ENCODE measurements at places on chromosomes 3 and 15.

DNA sequence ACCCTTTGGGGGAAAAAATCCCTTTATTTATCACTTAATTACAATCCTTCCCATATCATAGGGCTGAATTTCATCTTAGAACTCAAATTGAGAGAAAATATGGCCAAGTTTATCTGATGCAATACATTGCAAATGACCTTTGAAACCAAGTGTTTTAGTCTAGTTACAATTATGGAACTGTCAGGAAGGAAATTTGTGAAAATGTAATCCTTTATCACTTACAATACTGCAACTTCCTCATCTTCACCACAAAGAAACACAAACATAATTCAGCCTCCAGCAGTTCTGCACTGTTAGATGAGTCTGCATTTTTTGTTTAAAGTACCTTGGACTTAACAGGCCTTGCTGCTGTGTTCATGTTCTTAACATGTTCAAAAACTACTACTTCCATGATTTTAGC is 4.6 kb downstream of the CCPG1 start:
- DNase-seq: no peak

- no peak for DNase-seq
Measured at GRCh38 chr15:63491116-63491827, 13.1 kb upstream of the USP3 start.

DNA sequence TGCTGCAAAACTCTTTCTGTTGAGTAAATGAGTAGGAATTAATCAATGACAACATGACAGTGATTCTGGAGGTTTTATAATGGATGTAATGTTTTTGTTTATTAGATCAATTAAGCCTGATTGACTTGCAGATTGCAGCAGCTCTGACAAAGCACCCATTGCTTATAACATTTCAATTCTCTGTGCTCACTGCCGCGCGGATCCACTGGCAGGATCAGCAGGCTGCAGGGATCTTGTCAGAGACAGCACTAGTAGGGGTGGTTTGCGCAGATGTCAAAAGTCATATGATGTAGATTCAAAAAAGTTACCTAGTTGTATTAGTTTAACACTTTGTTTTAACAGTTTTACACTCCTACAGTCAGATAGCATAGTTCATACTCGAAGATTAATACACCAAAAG is 93.4 kb downstream of the MBNL1 start:
- DNase-seq: no peak

DNA sequence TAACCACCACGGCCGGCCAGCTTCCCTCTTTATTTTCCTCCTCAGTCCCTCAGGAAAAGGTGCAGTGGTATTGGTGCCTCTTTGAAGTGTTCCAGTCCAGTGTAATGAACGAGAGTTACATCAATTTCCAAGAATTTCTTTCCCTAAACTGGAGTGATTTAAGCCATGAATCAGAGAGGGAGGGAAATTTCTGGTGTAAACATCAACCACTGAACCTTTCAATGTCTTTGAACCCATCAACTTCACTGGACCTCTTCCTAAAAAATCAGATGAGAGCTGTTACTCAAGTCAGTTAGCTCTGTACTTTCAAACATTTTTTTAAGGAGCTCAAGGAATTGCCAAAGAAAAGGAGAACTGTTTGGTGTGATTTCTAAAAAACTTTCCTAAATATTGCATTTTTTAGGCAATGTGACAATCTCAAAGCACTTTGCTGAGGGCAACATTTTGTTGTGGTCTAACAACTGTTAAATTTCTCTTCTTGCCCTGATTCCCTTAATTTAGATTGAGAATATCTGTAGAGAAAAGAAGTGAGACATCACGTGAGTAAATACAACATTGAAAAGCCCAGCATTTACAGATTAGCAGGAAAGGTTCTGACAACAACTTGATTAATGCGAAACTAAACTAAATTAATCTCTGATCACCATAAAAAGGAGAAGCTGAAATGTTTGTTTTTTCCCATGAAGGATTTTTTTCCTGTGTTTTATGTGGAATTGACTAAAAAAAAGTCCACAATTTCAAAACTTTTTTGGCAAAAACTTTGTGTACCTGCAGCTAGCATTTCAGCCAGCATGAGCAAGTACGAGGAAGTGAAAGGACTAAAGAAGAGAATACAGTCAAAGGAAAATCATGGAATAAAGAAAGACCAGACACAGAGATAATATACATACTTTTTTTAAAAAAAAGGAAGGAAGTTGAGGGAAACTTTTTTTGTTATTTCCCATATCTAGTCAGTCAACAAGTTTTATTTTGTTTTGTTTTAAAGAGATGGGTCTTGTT is 9.1 kb upstream of the DAZL start:
- no peak for DNase-seq
